ENCODE measurements at places on chromosomes 6 and 20. TPM values are rescaled to one million over a fixed set of nuclear protein-coding genes. Genes with fewer than 3 reads are reported as not detected.
A peak's percentile ranks its signal among the peaks of the same experiment; 100 is the strongest.

DNA sequence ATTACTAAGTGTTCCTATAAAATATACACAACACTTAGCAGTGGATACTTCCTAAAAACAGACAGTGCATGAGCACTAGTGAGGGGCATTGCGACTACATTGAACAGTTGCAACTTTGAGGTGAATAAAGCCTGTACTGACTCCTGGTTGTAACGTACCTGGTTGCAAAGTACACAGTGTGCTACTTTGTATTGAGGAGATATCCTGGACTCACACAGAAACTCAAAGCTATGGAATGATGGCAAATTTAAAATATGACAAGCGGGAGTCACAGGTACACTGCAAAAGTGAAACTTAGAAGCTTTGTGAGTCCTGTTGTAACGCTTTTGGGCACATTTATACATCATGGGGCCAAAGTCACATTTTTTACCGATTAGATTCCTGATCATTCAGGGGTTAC is 55.6 kb upstream of the HLA-A start:
- DNase-seq, result no peak

DNA sequence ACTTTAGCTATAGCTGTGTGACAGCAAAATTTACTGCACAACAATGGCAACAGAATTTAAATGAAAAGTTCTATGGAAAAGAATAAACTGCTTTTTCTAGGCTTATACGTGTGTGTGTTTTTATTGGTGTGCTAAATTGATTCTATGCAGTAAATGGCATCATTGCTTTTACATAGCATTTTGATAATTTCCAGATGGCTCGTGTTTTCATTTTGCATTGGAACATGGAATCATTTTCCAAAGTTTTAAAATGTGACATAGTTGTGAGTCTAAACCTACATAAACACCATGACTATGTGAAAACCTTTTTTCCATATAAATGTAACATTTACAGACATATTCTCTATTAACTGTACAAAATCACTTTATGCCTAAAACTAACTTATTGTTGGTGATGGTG is 127.8 kb downstream of the SIM1 start:
- DNase-seq, result no peak

KCNK15 gene
- 0.37 TPM for total RNA-seq

GRCh38 chr20:4730780-4731179 is 9.1 kb downstream of the PRND start:
- no peak for DNase-seq

GRCh38 chr6:74166849-74167248 is 470.8 kb downstream of the CD109 start:
- no peak for DNase-seq

B3GAT2 gene
- 0.71 TPM for total RNA-seq

DNA sequence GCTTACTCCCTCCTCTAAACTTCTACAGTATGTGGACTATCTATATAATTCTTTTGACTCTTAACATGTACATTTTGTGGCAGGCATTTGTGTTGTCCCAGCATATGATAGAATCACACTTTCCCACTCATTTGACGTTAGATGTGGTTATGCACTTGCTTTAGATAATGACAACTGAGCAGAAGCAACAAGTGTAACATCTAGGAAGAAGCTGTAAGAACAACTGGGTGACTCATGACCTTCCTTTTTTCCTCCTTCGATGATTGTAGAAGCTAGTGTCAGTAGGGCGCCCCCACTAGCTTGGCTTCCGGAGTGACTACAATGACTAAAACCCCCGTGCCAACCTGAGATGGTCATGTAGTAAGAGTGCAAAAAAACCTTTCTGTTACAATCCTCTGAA is 74.6 kb upstream of the CEP85L start:
- no peak for DNase-seq

GRCh38 chr6:36961441-36962435 is 7.2 kb downstream of the PI16 start:
- no peak for DNase-seq

- DNase-seq, result no peak
Measured at GRCh38 chr20:6579417-6579816, 188.1 kb upstream of the BMP2 start.

IL17F gene
- total RNA-seq, result not detected

DNA sequence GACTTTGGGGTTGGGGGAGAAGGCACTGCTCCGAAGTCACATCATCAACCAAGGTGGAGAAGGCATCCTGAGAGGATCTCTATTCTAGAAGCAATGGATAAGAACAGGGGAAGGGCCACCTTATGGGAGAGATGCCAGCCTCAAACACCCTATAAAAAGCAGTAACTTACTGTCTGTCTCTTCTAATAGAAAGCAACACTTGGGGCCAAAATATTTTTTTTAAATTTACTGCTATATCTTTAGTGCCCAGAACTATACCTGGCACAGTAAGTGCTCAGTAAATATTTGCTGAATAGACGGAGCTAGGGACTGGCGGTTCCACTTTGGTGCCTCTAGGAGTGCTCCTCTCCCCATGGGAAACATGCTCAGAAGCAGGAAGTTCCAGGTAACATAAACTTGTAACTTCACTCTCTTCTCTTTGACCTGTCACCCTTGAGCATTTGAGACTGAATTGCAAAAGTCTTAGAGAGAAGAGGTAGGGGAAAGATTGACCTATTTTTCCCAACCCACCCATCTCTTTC is 807 bp upstream of the OTOR start:
- DNase-seq, result no peak

- no peak for DNase-seq
Measured at GRCh38 chr6:40188931-40189330, 254.7 kb upstream of the MOCS1 start.

OR10C1 gene
- total RNA-seq, result not detected

DNA sequence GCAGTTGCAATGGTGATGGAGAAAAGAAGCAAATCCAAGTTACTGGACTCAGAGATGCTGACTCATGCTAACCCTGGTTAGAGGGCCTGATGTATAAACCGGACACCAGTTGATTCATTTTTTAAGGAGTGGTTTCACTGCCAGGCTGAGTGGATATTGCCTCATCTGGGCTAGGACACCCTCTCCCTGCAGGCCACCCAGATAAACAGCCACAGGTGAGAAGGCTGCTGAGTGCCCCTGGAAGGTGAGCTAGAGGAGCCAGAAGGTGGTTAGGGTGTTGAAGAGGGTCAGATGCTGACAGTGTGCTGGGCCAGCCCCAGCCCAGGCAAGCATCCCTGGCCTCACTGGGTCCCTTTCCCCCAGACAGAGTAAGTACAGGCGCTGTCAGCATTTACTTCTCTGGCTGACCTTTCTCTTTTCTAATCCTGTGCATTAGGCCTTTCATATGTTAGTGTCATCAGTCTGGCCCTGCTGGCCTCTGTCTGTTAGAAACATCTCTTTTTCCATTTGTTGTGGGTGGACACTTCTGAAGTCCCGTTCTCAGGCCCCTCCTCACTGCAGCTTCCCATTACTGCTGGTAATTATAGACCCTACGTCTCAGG is 13.5 kb downstream of the EPB41L1 start:
- DNase-seq, result no peak

GRCh38 chr20:2150660-2151059 is 49.0 kb downstream of the STK35 start:
- DNase-seq, result no peak

DNA sequence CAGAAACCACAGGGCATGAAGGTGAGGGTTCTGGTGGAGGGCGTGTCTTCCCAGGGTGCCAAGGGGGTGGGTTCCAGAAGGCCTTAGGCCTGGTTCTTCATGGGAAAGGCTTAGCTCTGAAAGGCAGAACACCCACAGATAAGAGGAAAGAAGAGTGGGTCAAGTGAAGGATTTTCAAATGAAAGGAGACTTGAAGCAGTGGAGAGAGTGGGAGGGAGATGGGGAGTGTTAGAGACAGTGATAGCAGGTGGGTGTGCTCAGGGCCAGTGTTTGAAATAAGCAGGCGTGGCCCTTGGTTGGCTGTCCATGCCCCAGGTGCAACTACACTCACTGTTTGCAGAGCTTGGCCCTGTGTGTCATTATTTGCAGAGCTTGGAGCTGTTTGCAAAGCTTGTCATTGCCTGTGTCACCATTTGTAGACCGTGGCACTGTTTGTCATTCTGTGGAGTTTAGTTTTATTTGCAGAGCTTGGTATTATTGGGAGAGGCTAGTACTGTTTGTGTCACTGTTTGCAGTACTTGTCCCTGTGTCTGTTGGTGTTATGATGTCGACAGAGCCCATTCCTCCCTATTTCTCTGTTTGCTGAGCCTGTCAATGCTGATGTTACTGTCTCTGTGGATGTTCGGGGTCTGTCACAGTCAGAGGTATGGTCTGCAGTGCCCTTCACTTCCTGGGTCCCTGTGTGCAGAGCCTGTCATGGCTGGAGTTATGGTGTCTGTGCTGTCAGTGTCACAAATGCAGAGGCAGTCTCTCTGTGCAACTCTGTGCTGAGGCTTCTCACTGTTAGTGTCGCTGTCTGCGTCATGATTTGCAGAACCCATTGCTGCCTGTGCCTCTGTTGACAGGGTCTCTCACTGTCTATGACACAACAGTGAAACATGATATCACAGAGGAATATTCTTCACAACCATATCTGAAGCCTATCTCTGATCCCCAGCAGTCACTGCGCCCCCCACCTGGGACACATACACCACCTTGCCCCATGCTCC is 127.7 kb upstream of the LRFN2 start:
- DNase-seq, result no peak

GRCh38 chr20:34945315-34946077 is 10.1 kb downstream of the GSS start:
- DNase-seq, result no peak

- peak; percentile 66 for DNase-seq
Measured at GRCh38 chr6:125099211-125100073, 54.1 kb upstream of the TPD52L1 start.

DNA sequence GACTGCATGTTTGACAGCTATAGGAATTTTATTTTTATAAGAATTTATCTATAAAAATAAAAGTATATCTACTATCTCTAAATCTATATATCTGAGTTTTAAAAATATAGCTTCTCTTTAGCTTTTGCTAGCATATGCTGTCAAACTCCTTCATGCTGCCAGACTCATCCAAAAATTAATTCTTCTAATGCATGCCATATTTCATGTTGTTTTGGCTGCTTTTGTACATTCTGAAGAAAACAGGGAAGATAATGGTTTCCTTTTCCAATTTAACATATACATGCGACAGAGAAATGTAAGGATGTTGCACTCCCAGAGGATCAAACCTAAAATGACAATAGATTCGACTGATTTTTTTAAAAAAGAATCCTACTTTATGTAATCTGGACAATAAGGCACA is 577.2 kb upstream of the FLRT3 start:
- no peak for DNase-seq

CLIC5 gene
- total RNA-seq, result 0.22 TPM

DEFB126 gene
- 0.89 TPM for total RNA-seq

DNA sequence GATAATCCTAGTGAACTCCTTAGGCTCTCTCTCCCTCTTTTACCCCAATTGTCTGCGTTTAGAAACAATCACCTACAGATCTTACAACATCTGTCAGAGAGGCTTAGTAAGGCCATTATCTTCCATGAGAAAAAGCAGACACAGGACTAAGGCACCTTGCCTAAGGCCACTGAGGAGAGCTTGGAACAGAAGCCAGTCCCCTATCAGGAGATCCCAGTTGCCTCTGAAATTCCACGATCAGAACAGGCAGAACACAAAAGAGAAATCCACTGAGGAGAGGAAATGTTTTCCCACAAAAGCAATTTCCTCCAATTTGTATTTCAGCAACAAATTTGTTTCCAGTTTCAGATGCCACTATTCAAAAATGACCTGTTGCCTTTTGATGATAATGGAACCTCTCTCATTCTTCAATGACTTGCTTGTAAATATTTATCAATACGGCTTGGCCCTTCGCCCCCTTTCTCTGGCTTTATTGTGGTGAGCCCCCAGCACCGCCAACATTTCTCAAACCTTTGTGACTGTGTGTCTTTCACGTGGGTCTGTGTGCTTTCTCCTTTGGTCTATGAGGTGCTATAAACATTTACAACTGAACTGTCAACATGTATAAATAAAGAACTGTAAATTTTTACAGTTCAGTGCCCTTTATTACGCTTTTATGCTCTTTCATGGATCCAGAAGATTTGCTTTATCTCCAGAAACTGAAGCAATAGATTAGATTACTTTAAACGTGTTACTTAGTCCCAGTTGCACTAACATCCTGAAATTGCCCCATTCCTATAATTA is 187.8 kb upstream of the PHACTR1 start:
- no peak for DNase-seq
